Aorta (tissue), 5 donors: ENCODE measurements at places on chromosomes 3 and 15. TPM values are rescaled to one million over a fixed set of nuclear protein-coding genes. Genes with fewer than 3 reads are reported as not detected.
A peak's percentile ranks its signal among the peaks of the same experiment; 100 is the strongest.

PARP9 gene
- 20.5 TPM for polyA plus RNA-seq

GASK1A gene
- 0.38 TPM for polyA plus RNA-seq

SPINK8 gene
- polyA plus RNA-seq, result not detected

TJP1 gene
- 17.4 TPM for polyA plus RNA-seq

DNA sequence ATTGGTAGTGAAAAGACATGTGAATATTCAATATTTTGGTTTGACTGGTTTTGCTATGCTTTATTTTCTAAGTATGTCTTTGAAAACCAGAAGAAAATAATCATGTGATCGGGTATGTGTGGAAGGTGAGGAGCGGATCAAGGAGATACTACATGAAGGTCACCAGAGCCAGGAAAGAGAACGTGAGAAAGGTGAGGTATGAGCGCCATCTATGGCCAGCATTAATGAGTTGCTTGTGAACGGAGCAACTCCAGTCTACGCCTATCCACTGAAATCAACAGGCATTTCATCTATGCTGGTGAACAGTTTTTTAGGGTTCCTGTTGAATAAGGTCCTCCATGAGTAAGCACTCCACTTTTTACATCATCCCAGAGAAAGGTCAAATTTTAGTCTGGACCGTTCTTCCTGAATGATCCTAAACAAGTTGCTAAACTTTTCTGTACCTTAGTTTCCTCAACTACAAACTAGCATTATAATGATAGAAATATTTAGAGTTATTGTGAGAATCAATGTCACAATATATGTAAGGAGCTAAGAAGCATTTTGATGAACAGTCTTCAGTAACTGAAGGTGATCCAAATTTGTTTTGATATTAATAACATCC, 1435.2 kb upstream of the CADM2 start:
- no peak for DNase-seq

DNA sequence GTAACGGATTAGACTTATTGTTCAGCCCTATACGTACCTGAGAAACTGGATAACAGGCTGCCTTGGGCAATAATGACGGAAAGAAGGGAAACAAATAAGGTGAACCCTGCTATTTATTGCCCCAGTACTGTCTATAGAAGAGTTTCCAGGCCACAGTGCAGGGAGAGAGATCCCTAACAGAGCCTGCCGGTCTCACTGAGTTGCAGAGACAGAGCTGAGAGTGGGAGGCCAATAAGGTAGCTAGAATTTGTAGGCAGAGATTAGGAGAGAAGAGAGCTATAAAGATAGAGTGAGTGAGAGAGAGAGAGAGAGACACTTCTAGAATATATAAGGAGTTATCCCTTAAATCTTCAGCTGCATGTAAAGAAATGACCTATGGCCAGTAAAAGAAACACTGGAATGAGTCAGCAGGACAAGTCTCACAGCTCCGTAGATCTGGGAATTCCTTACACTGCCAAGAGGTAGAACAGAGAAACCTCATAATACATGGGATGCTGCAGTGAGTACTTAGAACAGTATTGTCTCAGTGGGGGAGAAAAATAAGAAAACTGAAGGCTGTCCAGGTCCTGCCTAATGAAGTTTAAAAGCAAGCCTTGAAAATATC, 51.8 kb downstream of the ST3GAL6 start:
- DNase-seq, result no peak

GRCh38 chr15:101444807-101445508, 44.5 kb downstream of the PCSK6 start:
- DNase-seq, result no peak

- DNase-seq, result no peak
These were observed 679.2 kb upstream of the UBE2E2 start for GRCh38 chr3:22523925-22524324.

- DNase-seq, result no peak
These were observed 56.1 kb downstream of the PTPN9 start for GRCh38 chr15:75523011-75523410.

DNA sequence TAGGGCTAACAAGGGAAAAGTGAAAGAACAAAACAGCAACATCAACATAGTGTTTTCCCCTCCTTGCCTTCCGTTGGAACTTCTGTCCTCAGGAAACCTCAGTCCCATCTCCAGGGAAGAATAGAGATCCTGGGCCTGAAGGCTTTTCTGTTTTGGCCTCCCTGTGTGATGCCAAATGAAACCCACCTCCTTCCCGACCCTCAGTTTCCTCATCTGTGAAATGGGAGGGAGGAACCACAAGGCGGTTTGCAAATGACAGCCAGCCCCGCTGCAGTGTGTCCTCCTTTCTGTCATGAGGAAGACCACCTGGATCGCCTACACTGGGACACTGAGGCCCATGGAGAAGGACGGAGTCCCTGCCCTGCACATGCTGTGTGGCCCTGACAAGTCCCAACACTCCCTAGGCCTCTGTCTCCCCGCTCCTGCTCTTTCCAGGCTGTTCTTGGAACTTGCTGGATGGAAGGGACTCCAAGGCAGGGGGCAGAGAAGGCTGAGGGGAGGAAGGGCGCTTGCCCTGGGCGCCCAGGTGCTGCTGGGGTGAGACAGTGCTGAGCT, 28.5 kb upstream of the FBLN2 start:
- no peak for DNase-seq

- no peak for DNase-seq
These were observed 42.0 kb upstream of the CFAP161 start for GRCh38 chr15:81091889-81092558.

- no peak for DNase-seq
These were observed 47.6 kb downstream of the SSR3 start for GRCh38 chr3:156507285-156507684.

GRCh38 chr3:58008141-58009025, at the start of gene FLNB:
Gene FLNB (plus strand): TSS chr3:58008422. CDS start chr3:58008565, 143 bp downstream.
- DNase-seq, result peak; percentile 93

DNA sequence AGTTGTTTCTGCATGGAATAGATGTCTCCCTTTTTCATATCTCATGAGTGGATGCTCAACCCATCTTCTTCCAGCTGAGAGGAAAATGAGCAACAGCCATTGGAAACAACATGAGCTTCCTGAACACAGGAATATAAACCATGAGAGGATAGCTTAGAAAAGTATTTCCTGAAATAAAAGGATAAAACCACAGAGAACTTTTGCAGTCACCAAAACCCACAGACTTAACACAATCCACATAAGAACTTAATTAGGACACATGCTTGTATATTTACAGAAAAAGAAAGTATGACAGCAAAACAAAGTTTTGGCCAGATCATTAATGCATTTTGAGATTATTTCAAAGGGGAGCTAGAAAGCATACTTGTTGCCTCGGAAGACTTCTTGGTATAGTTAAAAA, 180.5 kb upstream of the RASGRP1 start:
- DNase-seq, result no peak

- peak; percentile 92 for DNase-seq
These were observed 70.4 kb downstream of the KLF13 start for GRCh38 chr15:31396881-31397560.
